Right ventricle myocardium superior (tissue), 1 donor: ENCODE measurements at places on chromosomes 6 and 20. TPM values are rescaled to one million over a fixed set of nuclear protein-coding genes. Genes with fewer than 3 reads are reported as not detected.

Gene BPIFB1
- not detected for total RNA-seq

Gene BPI
- 0.11 TPM for total RNA-seq

Gene KIAA1755
- total RNA-seq: 5.4 TPM

Gene COX4I2
- total RNA-seq: 9.3 TPM

- DNase-seq: no peak
These were observed 35.4 kb downstream of the DACT2 start for GRCh38 chr6:168284187-168284586.

- DNase-seq: no peak
These were observed 47.6 kb upstream of the NNAT start for GRCh38 chr20:37473249-37474000.

GRCh38 chr6:34388421-34388820 is 4.0 kb downstream of the NUDT3 start:
- no peak for DNase-seq

DNA sequence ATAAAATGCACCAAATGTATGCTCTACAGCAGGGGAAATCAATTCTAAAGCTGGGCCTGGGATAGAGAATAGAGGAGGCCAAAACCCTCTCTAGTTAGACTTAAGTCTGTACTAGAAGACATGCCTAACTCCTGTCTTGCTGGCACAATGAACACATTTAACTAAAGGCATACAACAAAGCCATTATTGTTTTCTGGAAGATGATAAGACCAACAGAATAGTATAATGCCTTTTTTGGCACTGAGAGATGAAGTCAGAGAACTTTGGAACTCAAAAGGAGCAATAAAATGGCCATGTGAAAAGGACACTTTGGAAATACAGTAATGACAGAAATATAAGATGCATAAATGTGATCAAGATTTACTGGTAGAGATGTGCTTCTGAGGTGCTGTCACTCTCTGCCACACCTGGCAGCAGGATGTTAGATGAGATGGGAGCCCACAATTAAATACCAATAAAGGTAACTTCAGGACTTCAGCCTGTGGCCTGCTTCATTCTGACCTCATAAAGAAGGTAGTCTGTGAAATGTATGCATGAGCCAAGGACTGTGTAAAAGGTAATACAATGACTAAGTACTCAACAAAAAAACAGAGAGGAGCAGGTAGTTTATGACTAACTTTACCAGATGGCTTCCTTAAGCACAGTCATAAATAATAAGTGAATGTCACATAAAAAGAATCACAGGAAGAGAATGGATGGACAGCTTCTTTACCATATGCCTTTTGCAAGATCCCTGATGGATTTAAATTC is 333.4 kb downstream of the BCKDHB start:
- DNase-seq: no peak

- no peak for DNase-seq
These were observed 47.2 kb upstream of the CCN2 start for GRCh38 chr6:131998255-131998982.

DNA sequence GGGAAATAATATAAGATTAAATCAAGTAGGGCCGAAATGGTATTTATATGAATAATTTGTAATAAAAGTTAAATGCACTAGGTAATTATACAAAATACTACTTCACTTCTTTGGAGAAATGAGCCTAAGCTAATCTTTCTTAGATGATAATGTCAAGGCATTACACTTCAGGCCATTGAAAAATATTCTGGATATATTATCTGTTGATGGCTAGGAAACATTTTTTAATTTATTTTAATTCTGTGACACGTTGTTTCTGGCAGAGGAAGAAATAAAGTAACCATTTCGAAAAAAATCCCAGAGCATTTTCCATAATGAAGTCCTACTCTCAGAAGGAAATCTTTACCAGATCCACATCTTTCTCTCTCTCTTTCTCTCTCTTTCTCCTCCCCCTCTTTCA is 133.9 kb downstream of the MMUT start:
- DNase-seq: no peak
